ENCODE measurements at places on chromosomes 3 and 15.
A peak's percentile ranks its signal among the peaks of the same experiment; 100 is the strongest.

DNA sequence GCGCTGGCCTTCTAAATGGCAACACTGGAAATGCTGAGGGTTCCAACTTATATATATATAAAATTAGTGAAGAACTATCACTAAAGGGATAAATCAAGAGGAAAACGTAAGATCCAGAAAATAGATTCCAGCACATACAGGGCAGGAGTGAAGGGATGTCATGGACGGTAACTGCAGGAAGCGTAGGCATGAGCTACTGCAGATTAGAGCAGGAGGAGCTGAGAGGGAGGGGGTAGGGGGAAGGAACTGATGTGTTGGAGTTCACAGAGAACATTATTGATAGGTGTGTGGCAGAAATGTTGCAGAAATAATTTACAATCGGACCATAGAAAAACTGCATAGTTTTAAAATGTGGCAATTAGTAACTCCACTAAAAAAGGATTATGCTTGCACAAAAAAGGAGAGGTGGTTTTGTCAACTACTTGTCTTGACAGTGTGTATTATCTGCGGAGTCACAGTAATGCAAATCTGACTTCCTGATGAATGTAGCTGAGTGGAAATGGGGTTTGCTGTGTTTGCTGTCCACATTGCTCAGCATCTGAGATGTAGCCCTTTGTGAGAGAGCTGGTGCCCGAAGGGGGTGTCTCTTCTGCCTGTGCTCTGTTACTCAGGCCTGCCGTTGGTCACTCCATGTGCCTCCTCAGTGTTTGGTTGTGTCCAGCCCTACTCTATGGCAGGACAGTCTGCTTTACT, 61.2 kb downstream of the PAK2 start:
- DNase-seq: no peak

DNA sequence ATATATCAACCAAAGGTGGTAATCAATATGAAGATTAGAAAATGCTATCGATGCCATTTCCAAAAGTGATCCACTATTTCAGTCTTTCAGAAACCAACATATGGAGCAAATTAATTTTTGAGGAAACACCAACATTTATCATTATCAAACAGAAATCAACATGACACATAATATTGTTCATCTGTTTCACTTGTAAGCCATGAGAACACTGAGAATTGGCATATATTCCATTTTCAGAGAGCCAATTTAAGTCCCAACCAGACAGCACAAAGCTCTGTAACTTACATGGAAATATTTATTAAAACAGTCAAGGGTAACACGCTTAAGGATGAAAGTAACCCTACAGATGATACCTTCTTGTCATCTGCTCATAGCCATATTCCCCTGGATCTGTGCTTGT, 37.6 kb upstream of the STRIT1 start:
- DNase-seq: no peak

GRCh38 chr3:151345859-151346258, 16.5 kb upstream of the P2RY13 start:
- DNase-seq: no peak

DNA sequence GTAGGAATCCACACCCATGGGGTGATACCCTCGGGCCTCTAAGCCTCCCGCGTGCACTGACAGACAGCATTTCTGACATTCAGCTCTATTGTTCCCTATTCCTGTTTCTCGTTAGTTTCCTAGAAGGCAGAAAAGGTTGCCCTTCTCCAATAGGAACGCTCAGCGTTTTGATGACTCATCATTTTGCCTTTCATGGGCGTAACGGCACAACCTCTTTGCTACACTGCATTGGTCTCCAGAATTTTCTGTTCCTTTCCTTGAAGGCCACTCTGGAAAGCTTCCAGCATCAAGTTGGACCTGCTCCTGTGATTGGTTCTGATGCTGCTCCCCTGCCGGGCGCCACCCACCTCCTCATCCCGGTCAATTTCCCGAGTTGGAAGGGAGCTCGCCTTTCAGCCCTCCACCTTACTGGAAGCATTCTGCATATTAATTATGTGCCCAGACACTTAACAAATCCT, 13.0 kb upstream of the TNK2 start:
- DNase-seq: no peak

- DNase-seq: no peak
Observed at GRCh38 chr3:165644331-165644730, 192.9 kb downstream of the BCHE start.

- DNase-seq: no peak
Observed at GRCh38 chr3:72100080-72100511, 315.1 kb upstream of the PROK2 start.

- no peak for DNase-seq
Observed at GRCh38 chr3:39088889-39089288, 18.5 kb downstream of the GORASP1 start.

DNA sequence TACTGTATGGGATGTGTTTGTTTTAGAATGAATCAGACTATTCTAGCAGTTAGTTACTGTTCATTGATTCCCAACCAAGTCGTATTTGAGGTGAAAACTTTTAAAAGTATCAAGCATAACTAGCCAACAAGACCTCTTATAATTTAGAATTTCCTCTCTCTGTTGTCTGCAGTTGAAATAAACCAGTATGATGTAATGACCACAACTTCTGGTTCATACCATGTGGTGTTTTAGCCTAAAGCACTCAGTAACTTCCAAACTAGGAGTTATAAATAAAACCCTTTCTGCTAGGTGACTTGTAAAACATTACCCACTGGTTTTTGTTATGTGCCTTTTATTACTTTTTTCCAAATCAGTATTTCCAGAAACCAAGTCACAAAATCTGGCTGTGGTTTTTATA, 19.8 kb upstream of the P2RY12 start:
- DNase-seq: no peak

- DNase-seq: no peak
Observed at GRCh38 chr15:62454567-62455172, 289.6 kb upstream of the C2CD4B start.

- no peak for DNase-seq
Observed at GRCh38 chr15:23616536-23616935, 31.1 kb downstream of the MAGEL2 start.

DNA sequence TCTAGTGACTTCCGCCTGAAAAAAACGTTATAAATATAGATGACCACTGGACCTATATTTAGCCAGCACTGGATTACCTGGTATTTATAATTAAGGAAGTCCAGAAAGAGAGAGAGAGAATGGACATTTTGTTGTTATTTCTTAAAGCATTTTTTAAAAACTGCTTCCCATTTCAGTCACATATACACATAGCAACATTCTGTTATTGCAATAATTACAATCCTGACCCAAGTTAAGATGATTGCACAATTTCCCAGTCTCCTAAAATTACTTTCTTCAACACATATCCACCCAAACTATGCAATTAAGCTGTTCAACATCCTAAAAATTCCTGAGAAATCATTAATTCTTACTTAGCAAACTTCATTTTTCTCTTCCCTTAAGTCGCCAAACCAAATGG, 37.7 kb downstream of the PCSK6 start:
- DNase-seq: no peak

- no peak for DNase-seq
Observed at GRCh38 chr15:66673410-66674322, 28.4 kb upstream of the SMAD6 start.

DNA sequence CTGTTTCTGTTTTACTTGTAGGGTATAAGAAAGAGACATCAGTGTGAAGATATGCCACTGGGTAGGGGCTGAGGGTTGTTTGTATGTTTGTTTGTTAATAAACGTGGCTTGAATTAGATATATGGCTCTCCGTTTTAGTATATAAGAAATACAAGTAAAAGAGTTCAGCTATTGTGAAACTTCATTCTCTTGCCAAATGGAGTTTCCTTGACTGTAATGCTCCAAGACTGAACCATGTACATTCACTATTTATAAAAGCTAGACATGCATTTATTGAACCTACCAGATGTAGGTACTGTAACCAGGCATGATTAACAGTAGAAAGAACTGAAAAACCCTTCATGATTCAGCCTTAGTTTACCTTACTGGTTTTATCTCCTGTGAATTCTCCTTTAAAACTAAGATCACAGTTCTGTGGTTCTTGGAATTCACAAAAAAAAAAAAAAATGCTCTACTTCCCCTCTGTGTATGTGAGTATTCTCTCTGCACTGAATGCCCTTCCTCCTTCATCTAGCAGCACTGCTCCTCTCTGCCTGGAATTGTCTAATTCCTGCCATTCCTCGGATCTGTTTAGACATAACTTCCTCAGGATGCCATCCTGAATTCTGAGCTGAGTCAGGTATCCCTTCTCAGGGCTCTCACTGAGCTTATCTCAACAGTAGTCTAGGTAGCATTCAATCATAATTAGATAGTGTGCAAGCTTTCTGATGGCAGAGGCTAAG, 504.4 kb downstream of the FHIT start:
- DNase-seq: no peak

GRCh38 chr3:61560517-61561373, 626 bp upstream of the PTPRG start:
- no peak for DNase-seq

DNA sequence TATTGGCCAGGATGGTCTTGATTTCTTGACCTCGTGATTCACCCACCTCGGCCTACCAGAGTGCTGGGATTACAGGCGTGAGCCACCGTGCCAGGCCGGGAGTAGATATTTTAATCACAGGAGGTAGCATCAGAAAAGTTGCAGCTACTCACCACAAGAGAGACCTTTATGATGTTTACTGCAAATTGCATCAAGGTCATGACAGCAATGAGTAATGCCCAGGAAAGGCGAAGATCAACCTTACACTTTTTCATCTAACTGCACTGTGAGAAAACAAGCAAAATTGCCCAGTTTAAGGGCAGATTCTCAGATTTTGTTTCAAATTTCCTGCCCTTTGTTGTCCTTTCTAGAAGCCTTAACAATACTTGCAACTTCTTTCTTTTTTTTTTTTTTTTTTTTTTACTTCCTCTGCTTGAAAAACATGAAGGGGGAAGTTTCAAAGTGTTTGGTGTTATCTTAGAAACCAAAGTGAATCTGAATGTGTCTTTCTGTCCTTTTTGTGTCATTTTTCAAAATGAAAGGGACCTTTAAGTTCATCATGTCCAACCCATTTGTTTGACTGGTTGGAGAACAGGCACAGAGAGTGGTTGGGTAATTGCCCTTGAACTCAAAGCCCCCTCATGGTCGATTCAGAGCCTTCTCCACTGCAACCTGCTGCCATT, 25.0 kb downstream of the TGFBR2 start:
- peak; percentile 17 for DNase-seq

GRCh38 chr3:24533561-24534193, 39.0 kb upstream of the THRB start:
- no peak for DNase-seq

DNA sequence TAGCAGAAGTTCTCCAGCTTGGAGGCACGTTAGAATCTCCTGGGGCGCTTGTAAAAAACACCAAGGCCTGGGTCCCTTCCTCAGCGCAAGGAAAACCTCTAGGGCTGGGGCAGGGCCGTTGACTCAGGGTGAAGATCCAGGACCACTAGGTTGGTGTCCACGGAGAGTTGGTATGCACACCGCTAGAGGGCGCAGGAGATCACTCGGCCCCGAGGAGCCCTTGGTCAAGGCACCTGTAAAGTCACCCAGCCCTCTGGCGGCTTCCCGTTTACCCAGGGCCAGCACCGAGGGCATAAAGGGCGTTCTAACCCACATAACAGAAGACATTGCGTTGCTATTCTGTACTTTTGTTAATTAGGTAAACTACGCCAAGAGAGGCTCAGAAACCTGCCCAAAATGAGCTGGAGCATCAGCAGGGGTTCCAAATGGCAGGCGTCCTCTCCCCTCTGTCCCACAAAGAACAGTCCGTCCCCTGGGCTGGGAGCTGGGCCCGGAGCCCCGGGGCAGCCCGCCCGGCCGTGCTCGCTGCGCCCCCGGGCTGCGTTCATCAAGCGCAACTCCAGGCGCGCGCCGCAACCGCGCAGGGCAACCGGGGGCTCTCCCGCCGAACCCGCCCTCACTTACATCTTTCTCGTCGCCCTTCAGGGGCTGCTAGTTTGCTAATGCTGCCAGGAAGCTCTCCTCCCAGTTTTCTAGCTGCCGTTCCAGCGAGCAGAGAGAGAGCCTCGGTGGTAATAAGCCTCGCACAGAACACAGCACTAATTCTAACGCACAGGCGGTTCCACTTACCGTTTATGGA, 332.1 kb downstream of the ARRDC4 start:
- DNase-seq: no peak

- DNase-seq: no peak
Observed at GRCh38 chr3:188272481-188273372, 118.8 kb downstream of the LPP start.

DNA sequence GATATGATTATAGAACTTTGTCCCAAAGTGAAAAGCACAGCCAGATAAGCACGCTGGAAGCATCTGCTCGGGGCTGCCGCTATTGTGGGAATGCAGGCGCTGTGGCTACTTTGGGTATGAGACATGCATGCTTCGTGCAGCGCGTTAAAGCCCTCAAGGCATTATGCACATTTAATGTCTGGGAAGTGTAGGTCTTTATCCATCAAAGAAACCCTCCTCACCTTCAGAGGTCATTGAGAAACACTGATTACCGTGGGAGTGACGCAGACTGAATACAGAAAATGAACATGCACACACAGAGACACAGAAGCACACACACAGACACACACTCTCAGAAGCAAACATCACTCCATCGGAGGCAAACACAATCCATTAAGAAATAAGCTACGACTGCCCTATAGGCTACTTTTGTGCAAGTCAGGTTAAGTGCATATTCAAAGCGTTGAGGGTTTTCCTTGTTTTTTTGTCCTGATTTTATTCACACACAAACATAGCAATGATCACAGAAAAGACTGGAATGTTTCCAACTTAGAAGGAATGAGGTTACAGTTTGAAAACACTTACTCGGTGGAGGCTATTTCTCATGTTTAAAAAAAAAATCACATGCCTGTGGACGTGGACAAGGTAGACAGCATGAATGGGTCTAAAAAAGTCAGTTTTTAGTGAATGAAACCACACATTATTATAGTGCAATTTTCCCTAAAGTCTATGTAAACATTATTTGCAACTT, 68.5 kb downstream of the PLCH1 start:
- DNase-seq: no peak

DNA sequence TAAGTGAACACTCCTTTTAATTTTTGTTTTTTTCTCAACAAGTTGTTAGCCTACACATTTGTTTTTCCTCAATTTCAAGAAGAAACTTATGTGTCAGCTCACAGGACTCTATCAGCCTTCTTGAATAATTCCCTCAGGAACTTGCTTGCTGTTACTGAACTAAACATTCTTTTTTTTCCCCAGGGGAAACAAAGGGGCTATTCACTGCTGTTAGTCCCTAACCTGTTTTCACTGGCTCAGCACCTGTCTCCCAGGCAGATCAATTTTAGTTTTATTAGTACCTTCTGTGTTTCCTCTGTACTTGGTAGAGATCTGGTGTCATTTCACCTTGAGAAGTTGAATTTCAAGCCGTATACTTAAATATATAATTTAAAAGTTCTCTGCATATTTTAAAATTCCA, 644.6 kb downstream of the CADM2 start:
- no peak for DNase-seq

DNA sequence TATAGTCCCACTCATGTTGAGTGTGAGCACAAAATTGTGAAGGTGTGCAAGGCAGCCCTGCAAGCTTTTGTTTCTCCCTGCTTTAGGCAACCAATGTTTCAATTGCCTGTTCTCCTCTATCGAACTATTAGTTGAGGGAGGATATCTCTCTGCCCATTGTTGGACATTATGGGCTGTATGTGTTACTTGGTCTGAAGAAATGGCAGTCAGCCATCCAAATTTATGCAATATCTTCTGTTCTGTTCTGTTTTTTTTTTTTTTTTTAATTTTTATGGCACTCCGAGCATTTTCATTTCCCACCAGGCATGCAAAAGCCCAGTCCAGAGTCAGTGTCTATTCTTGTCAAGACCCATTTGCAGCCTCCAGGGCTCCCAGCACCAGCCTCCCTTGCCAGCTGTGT, 44.0 kb downstream of the ANAPC13 start:
- DNase-seq: no peak
